Activated T-helper 1 cell treated with anti-CD3 and anti-CD28 coated beads, Interleukin-2, amount 50 U/mL, for 16 hours (primary cell): ENCODE measurements at places on chromosomes 5 and 9.

- DNase-seq = no peak
Measured at GRCh38 chr5:100772548-100772947, 130.5 kb downstream of the ST8SIA4 start.

- DNase-seq = no peak
Measured at GRCh38 chr9:36941441-36941840, 92.6 kb downstream of the PAX5 start.

DNA sequence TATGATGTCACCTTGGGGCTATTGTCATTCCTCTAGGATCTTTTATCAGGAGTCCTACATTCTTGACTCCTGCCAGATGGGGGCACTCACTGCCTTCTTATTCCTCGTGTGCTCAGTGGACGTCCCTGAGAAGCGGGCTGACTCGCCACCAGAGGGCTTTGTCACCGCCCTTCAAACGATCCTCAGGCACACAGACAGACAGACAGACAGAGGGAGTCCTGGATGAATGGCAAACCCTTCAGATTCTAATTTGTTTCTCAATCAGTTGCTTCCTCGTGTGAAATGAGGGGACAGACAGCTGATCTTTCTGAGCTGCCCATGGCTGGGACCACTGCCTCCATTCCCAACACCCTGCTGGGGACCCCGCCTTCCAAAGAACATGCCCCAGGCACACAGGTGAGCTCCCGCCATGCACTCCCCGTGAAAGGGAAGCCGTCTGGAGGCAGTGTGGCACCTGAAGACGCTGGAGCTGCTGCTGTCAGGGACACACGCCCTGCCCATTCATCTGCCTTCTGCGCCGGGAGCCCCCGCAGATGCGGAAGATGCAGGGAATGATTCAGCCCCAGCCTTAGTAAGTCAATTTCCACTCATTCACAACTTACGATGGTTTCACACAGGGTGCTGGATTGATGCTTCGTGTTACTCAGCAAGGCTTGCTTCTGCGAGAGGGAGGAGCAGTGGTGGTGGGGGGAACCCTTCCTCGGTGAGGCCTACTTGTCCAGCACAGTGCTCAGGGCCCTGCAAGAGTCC is 24.9 kb upstream of the SH3PXD2B start:
- no peak for DNase-seq

DNA sequence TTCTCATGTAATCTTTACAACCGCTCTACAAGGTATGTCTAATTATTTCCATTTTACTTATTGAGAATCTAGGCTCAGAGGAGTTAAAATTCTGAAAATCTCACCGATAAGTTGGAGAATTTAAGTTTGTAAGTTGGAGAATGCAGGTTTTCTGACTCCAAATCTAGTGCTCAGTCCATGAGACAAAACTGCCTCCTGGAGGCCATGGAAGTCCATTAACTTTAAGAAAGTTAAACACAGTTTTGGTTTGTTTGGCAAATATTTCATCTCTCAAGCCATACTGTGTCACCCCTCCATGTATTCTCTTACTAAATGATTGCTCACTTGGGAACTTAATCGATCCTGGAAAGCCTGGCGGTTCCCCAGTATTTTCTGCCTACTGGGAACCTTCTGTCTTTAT is 52.6 kb downstream of the INIP start:
- no peak for DNase-seq

DNA sequence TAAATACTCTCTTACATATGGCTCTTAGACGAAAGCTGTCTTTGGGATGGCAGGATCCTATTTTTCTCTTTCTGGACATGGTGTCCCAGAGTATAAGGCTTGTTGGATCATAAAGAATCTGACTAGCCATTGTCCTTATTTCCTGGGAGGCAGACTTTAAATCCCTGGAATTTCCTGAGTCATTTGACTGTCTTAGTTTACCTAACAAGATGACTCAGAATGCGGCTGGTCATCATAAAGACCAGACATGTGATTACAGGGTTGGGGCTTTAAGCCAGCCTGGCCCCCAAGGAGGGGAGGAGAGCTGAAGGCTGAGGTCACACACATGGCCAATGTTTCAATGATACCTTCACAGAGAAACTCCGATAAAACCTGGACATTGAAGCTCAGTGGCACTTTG is 37.2 kb downstream of the FAM240B start:
- DNase-seq = no peak

DNA sequence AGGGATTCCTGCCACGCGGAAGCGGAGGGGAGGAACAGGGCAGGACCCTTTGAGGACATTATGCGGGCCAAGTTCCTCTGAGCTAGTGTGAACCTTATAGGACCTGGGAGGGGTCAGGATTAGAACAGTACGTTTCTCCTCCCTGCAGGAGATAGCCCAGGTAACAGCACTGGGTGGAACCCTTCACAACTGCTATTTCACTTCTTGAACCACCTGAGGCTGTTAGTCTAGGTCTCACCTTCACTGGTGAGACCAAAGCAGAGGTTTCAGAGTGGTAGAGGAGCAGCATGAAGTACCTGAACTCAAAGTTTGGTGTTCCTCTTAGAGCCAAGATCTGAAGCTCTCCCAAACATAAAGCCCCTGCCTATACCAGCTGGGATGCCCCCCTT is 832 bp downstream of the EIF4EBP3 start:
- DNase-seq = no peak

DNA sequence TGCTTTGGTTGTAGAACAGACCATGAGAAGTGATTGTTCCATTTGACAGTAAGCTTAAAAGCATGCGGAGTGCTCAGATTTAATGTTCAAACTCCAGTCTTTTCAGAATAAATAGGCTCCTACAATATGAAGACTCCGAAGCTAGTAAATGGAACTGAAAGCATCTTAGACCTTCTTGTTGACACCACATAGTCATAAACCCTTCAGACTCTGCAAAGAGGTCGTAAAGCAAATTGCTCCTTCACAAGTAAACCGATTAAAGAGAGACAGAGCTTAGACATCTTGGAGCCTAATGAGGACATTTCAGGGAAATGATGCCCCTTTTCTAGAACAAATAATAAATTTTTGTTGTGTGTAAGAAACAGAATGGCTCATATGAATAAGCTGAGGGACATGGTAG is 511.0 kb upstream of the RIOK2 start:
- DNase-seq = no peak

- no peak for DNase-seq
Measured at GRCh38 chr5:126499853-126500342, 76.7 kb downstream of the GRAMD2B start.

DNA sequence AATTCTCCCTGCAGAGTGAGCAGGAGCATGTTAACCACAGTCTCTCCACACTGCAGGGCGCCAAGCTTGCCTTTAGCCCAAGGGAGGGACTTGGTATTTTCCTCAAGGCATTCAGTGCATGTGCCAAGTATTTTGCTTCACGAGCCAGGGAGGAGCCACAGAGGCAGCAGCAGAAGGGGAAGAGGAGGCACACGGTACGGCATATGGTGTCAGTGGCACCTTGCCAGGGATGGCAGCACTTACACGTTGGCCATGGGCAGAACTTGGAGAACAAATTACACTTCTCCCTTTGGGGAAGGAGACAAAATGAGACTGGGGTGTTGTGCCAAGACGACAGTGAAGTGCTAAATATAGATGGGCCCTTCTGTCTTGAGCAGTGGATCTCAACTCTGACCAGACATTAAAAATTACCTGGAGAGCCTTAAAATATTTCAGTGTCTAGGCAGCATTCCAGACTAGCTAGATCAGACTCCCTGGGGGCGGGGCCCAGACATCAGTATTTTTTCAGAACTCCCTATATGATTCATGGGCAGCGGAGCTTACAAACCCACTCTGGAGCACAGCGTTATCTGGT is 155.8 kb downstream of the DRD1 start:
- no peak for DNase-seq

DNA sequence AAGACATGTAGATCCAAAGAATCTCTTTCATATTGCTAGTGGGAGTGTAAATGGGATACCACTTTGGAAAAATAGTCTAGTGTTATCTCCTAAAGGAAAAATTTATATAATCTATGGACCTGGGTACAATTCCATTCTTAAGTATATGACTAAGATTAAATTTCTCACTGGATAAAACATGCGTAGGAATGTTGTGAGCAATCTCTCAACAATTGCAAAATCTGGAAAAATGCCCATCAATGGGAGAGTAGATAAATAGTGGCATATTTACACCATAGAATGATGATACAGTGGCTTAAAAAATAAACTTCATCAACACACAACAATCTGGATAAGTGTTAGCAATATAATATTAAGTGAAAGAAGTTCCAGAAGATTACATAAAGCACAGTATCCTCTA is 469.5 kb downstream of the MAN2A1 start:
- no peak for DNase-seq

- DNase-seq = no peak
Measured at GRCh38 chr9:123997665-123998277, 13.8 kb upstream of the LHX2 start.

- no peak for DNase-seq
Measured at GRCh38 chr5:96597438-96598020, 64.6 kb upstream of the CAST start.

- no peak for DNase-seq
Measured at GRCh38 chr5:170297589-170298462, at the start of gene LCP2. LCP2 (minus strand) TSS chr5:170297777; CDS start chr5:170297611, 166 bp downstream.

GRCh38 chr9:68750786-68751185 is 45.7 kb downstream of the PIP5K1B start:
- no peak for DNase-seq

DNA sequence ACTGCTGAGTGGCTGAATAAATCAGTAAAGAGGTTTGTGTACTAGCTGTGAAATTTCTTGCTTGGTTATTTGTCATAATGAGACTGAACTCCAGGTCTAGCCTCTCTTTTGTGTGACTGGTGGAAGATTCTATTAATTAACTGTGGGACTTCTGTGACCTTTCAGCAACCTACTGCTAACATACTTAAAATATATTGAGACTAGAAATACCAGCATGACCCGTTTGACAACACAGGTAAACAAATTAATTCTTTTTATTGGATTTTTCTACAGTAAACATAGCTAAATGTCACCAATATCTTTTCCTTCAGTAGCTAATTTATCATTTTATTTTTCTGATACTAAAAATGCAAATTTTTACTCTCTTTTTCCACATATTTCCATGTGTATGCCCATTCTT is 390.4 kb upstream of the KCNN2 start:
- DNase-seq = no peak

GRCh38 chr5:168244838-168245559 is 46.4 kb upstream of the WWC1 start:
- DNase-seq = no peak

GRCh38 chr5:73464016-73464745 is 15.6 kb upstream of the FOXD1 start:
- no peak for DNase-seq

GRCh38 chr5:144335561-144335960 is 164.9 kb downstream of the KCTD16 start:
- DNase-seq = no peak

DNA sequence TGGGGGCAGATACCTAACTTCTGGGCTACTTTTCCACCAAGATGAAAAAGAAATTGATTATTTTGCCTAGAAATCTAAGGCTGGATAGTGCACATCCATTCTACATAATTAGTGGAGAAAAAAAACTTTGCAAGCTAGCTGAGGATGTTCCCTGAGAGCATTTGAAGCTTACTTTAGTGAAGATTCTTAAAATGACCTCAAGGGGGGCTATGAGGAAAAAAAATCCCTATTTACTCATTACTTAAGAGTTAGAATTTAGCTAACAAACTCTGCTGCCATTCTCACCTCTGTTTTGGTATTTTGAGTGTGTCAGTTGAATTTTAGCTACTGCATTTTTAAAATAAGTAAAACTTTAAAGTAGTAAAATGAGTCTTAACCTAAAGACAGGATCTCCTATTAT is 9.2 kb upstream of the FGF10 start:
- DNase-seq = no peak

GRCh38 chr5:76720988-76721569 is 5.2 kb downstream of the F2R start:
- DNase-seq = no peak
